Activated effector memory CD4-positive, alpha-beta T cell treated with Interleukin-2 at 50 U/mL for 16 hours (primary cell): ENCODE measurements at places on chromosomes 5 and 9.
A peak's percentile ranks its signal among the peaks of the same experiment; 100 is the strongest.

- DNase-seq: no peak
Observed at GRCh38 chr5:81506900-81507588, 113.1 kb upstream of the ACOT12 start.

- DNase-seq: no peak
Observed at GRCh38 chr9:35482071-35482470, 7.8 kb upstream of the RUSC2 start.

GRCh38 chr9:70420441-70421271 is 6.2 kb upstream of the KLF9 start:
- DNase-seq: peak; percentile 31

GRCh38 chr5:139658501-139658927 is 10.4 kb downstream of the CXXC5 start:
- DNase-seq: no peak

DNA sequence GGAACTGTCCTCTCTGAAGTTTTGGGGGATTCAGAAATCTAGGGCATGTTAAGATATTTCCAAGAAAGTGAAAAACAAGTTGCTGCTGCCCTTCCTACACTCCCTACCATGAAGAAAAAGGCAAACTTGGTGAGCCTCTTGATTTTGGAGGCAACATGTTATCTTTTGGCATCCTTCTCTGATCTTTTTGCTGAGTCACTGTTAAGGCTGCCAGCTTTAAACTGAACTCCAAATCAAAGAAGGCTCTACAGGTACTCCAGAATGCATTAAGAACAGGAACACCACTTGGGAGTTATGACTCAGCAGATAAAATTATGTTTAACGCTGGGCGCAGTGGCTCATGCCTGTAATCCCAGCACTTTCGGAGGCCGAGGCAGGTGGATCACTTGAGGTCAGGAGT is 24.0 kb downstream of the PCDHB15 start:
- DNase-seq: no peak

GRCh38 chr9:110455860-110456259 is 118.2 kb upstream of the TXNDC8 start:
- no peak for DNase-seq

- DNase-seq: no peak
Observed at GRCh38 chr9:137480686-137481683, 21.9 kb upstream of the NSMF start.

- DNase-seq: no peak
Observed at GRCh38 chr5:149063017-149063687, at the start of gene SH3TC2. Gene SH3TC2 (minus strand): TSS chr5:149063062. CDS start chr5:149063022, 40 bp downstream.

GRCh38 chr5:111224561-111225345 is 569 bp downstream of the CAMK4 start:
- no peak for DNase-seq

DNA sequence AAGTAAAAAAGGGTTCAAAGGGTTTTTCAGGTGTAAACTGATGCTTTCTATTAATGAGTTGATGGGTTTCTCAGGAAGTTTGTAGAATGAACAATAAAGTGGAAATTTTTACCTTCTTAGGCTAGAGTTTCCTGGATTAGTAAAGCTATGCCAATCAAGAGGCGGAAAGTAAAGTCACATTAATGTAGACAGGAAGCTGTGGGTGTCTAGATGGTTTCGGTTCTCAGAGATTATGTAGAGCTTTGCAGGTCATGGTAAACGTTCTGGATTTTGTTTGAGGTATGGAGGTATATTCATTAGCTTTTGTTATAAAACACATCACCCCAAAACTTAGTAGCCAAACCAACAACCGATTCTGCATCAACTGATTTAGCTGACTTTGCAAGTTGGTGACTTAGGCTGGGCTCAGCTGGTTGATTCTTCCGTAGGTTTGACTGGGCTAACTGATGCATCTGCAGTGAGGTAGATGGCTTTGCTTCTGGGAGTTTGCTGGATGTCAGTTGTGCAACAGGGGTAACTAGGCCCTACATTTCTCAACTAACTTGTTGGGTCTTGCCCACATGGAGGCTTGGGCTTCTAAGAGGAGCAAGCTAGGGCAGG is 273.8 kb downstream of the MSX2 start:
- no peak for DNase-seq

DNA sequence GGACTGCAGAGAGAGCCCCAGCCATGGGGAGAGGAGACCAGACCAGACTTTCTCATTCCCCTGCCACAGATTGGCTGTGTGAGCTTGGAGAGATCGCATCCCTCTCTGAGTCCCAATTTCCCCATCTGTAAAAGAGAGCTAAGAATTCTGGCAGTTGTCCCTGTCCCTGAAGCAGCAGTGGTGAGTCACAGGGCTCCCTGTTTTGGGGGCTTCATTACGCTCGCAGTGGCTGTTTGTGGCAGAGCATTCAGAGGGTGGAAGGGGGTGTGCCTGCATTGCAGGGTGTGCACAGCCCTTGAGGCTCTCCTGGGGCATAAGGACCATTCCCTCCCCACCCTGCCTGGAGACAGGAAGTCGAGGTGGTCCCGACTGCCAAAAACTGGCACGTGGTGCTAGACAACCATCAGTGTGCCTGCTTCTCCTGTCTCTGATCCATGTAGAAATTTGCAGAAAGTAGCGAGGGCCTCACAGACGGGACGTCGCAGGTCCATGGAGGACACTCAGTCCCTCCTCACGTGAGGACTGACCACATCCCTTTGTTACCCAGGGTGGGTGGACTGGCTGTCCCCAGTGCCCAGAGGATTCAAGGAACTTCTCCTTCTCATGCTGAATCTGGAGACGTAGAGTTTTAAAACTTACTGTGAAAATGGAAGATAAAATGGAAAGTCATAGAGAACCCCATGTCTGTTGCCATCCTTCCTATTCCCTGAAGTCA is 35.3 kb downstream of the HRH2 start:
- no peak for DNase-seq
